ENCODE measurements at places on chromosomes 5 and 9.

GRCh38 chr9:120982836-120983235 is 56.2 kb upstream of the TRAF1 start:
- DNase-seq = no peak

DNA sequence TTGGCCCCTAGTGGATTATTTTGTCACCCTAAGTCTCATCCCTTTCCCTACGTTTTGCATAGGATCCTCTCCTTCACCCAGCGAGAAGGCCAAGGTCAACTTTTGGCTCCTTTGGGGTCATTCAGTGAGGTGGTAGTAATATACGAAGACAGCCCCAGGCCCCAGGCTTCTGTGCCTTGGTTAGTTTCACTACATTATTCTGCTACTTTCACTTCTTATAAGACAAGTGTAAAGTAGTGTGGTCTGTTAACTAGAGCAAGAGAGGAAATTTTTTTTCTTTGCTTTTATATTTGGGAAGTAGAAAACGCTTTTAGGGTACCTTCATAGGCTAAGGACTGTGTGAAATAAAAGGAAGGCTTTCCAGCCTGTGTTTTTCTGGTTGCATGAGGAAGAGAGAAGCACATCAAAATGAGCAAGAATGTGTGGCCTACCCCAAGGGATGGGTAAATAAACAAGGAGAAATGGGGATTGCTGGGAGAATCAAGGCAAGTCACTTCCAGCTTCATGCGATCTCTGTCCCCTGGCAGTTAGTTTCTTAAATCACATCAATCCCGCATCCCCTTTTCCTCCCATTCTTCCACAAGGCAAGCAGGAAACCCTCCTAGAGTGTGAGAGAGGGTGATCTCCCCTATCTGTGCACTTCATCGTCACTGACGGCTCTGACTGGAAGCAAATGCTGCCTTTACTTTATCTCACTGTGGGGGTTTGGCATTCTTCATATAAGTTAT is 677.0 kb upstream of the WWC1 start:
- no peak for DNase-seq

DNA sequence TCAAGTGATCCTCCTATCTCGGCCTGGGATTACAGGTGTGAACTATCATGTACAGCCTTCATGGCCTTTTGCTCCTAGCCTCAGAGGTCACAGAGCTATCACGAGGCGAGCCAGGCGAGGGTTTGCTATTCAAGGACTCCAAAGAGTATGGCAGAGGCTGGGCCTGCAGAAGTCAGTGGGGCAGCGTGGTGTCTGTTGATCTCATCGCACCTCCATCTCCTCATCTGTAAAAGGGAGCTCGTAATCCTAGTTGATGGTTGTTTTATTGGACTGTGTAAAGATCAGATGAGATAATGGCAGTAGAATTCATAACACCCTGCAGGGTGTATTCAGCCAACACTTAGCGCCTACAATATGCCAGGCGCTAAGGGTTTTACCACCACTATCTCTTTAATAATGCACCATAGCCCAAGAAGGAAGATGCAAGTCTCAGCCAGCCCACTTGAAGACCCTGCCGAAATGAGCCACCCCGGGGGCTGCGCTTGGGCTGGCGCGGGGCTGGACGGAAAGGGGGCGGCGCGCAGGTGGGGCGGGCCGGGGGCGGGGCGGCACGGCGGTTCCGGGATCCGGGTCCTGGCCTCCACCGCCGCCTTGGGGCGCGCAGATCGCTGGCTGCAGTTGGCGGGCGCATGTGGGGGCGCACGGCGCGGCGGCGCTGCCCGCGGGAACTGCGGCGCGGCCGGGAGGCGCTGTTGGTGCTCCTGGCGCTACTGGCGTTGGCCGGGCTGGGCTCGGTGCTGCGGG is at the start of gene GALNT12:
TSS of gene GALNT12 (plus strand) at position 601 of the 744 bp plus-strand sequence. CDS start at position 630, 29 bp downstream.
- no peak for DNase-seq

GRCh38 chr9:133341369-133342068 is 5.5 kb upstream of the SURF6 start:
- DNase-seq = no peak

DNA sequence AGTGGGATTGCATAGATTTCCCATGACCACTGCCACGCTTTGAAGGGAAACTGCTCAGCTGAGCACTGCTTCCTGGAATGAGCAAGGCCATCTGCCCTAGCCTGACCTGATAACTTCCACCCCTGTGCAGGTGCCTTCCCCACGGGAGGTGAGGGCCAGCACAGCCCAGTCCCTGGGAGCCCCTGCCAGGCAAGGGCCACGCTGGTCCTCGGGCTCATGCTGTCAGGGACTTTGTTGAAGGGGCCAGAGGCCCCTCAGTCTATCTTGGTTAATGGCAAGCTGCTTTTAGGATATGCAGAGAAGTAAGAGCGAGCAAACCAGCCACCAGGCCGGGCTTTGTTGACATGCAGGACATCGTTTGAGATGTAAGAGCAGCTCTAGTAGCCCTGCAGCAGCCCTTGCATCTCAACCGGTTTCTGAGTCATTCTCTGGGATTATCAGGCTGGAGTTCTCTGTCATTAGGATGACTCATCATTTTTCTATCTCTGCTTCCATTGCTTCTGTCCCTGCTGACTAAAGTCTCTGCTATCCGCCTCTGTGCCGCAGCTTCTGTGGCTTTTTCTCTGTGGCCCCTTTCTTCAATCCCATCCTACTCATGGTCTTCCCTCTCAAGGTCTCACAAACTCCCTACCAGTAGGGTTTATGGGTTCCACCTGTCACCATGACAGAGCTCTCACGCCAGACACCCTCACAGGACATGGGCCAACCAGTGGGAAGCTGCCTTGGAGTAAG is 30.6 kb upstream of the IQGAP2 start:
- no peak for DNase-seq

DNA sequence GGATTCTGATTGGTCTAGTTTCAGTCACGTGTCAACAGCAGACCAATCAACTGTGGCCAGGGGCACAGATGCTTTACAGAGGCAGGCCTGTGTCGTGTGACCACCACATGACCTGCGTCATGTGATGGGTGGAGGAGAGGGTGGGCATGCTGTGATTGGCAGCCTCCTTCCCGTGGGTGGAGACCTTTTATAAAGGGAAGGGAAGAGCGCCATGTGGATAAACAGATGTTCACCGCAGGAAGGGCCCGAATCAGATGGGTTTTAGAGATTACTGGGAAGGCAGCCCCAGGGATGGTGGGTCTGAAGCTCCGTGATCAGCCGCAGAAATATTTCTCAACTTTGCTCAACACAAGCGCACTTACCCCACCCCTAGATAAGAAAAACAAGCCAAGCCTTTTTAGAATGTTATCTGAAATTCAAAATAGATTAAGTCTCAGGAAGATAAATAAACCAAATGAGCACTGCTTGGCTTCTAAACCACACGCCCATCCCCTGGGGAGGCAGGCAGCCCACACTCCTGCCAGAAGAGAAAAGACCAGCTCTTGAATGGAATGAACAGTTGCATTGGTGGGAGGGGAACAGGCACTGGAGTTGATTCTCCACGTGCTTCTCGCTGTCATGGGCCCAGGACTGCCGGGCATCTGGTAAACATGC is 43.6 kb downstream of the ROPN1L start:
- no peak for DNase-seq

GRCh38 chr5:103224118-103224893 is 34.3 kb upstream of the MACIR start:
- DNase-seq = peak; percentile 72

DNA sequence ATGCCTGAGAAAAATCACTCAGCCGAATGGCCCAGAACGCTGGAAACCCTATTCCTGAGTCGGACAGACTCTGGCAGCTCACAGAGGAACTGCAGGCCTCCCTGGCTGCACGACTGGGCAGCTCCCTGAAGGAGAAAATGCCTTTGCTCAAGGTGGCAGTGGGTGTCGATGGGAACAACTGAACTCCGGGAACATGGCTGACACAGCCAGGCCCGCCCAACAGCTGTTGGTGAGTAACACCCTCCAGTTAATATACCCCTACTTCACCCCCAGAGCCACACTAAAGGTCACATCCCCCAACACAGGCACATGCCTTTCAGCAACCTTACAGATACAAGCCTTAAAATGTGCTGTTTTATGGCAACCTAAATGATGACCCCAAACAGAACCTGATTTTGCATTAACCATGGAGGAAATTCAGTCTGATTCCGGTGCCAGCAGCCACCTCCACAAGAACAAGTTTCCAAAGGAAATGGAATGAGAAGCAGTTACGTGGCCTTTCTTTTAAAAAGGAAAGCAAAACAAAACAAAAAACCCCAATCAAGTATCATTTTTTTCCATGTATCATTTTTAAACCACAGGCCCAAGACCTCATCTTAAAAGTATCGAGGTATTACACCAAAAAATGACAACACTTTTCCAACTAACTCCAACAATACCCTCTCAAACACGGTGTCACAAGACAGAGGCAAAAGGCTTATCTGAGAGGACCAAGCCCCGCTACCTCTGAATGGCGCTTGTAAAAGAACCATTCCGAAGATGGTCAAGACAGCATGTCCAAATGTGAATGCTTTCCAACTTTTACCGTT is 3.1 kb downstream of the KLF9 start:
- DNase-seq = no peak

GRCh38 chr5:41414598-41414997 is 95.8 kb downstream of the PLCXD3 start:
- DNase-seq = no peak

GRCh38 chr5:19175776-19176570 is 812.0 kb downstream of the CDH18 start:
- no peak for DNase-seq

GRCh38 chr5:119583684-119584083 is 45.7 kb upstream of the FAM170A start:
- DNase-seq = no peak

DNA sequence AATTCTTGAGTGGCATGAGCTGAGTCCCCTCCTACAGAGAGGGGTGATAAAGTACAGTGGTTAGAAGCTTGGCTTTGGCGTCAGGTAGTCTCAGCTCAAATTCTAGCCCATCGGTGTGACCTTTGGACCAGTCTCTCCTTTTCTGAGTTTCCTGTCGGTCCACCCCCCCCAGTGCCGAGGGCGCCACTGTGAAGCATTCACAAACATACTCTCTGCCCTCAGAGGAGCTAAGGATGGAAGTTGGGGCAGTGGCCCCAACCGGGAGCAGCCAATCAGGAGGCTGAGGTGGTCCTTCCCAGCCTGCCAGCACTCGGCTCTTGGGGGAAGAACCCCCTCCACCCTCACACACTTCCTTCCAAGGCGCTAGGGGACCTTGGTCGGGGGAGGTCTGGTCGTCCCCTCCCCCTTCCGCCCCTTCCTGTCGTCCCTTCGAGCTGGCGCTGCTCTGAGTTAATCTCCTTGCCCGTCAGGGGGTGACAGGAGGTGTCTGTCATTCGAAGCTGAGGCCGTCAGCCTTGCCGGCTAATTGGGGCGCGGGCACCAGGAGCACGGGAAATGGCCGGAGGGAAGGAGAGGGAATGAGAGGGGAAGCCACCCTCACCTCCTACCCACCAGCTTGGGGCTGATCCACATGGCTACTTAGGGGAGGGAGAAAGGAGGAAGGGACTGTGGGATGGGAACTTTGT is 53.0 kb downstream of the CXXC5 start:
- no peak for DNase-seq

DNA sequence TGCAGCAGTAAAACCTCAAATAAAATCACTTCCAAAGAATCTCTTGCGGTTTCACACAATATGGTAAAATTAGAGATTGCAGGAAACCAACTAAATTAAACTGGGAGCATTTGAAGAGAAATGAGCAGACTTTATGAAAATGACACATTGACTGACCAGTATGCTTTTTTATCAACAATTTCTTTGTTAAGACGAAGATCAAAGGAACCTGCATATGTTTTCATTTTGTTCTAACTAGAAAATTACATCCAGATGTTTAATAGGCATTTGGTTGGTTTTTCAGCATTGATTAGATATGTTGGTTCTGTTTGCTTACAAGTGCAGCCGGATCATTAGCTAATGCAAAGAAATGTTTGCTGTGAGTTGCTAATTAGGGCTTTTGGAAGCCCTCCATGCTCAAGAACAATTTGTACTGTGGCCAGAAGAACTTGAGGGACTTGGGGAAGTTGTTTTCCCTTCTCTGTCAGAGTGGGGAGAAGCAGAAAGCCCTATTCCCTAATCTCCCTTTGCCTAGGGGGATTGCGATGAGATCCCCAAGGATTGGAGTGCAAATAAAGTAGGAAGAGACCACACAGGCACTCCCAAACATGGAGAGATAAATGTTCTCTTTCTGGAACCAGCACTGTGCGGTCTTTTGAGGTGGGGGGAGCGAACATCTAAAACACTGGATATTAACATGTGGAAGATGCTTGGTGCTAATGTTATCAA is 4.5 kb upstream of the TLE1 start:
- DNase-seq = no peak

GRCh38 chr5:103295871-103296270 is 37.3 kb downstream of the MACIR start:
- no peak for DNase-seq

GRCh38 chr5:175862131-175863012 is 9.0 kb upstream of the CPLX2 start:
- no peak for DNase-seq

GRCh38 chr9:15711531-15711930 is 158.7 kb downstream of the CCDC171 start:
- DNase-seq = no peak

- DNase-seq = no peak
Measured at GRCh38 chr5:121399879-121400278, 451.8 kb upstream of the FTMT start.

DNA sequence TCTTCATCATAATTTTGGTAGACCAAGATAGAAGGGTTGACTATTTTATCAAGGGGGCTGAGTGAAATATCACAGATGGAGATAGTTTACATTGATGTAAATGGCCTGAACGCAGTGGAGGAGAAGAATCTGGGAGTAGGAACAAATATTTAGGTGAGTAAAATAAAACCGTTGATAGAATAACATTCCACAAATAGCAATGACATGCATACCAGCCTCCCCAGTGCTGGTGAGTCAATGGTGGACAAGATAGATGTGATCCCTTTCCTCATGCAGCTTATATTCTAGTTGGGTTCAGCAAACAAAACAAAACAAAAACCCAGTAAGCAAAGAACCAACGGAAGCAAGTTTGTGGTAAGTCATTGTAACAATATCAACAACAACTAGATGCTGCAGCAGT is 385.2 kb downstream of the FAM170A start:
- DNase-seq = no peak

DNA sequence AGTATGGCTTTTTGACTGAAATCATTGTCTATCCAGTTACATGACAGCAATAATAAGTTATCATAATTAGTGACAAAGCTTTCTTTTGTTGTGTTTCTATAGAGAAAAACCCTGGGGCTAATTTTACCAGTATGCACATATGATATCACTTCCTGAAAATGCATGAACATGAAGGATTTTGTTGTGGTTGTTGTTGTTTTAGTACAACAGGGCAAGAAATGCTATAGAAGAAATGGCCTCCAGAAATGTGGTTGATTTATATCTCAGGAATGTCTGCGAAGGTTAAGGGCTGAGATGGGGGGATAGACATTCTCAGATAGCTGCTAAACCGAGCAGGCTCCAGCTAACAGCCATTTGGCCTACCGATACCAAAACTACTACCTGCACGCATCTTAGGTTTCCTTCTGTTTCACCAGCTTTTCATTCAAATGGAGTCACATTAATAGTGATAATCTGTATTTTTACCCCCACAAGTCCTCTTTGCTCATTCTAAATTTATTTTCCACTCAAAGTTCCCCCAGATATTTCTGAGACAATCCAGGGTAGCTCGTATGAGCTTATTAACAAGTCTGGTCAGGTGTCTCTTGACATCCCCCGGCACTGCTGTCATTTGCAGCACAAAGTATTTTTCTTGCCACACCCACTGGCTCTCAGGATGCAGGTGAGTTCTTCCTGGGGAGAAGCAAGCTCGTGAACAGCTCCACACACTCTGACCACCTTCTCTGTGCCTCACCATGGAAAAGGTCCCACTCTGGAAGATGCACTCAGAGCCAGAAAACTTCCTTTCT is 232.4 kb upstream of the GAS1 start:
- no peak for DNase-seq

- no peak for DNase-seq
Measured at GRCh38 chr5:169828385-169828784, 151.9 kb downstream of the INSYN2B start.
